ENCODE measurements at places on chromosomes 13 and 19. TPM values are rescaled to one million over a fixed set of nuclear protein-coding genes. Genes with fewer than 3 reads are reported as not detected.

Gene RNF225
- polyA plus RNA-seq: not detected

Gene ZNF222
- 2.4 TPM for polyA plus RNA-seq

Gene ICAM5
- 0.04 TPM for polyA plus RNA-seq

Gene CD79A
- 1.3 TPM for polyA plus RNA-seq

Gene TSHZ3
- polyA plus RNA-seq: 0.65 TPM

Gene LIN7B
- polyA plus RNA-seq: 24.3 TPM

Gene CEACAM16
- polyA plus RNA-seq: 0.08 TPM

Gene MTUS2
- 0.14 TPM for polyA plus RNA-seq

Gene IRS2
- 13.0 TPM for polyA plus RNA-seq

Gene SRRM5
- polyA plus RNA-seq: 0.10 TPM

Gene LGALS7
- not detected for polyA plus RNA-seq

Gene PDX1
- polyA plus RNA-seq: not detected

Gene TNFSF9
- polyA plus RNA-seq: 0.46 TPM

Gene ZNF555
- polyA plus RNA-seq: 2.4 TPM

Gene POSTN
- polyA plus RNA-seq: 3.1 TPM

Gene PCDH20
- polyA plus RNA-seq: 0.05 TPM

Gene TMPRSS9
- polyA plus RNA-seq: not detected

Gene CLEC17A
- 0.04 TPM for polyA plus RNA-seq

Gene CGB3
- not detected for polyA plus RNA-seq

Gene CELF5
- polyA plus RNA-seq: not detected

Gene ZNF773
- 2.3 TPM for polyA plus RNA-seq

Gene CFAP97D2
- polyA plus RNA-seq: 0.09 TPM

Gene CC2D1A
- polyA plus RNA-seq: 23.1 TPM

Gene SERTM1
- not detected for polyA plus RNA-seq

Gene ZNF599
- polyA plus RNA-seq: 1.6 TPM

Gene TTYH1
- polyA plus RNA-seq: 0.63 TPM

Gene ZNF570
- 1.2 TPM for polyA plus RNA-seq

Gene OR10H4
- polyA plus RNA-seq: not detected

Gene GJB2
- 0.47 TPM for polyA plus RNA-seq

Gene LENG9
- polyA plus RNA-seq: 3.9 TPM

Gene LILRA1
- not detected for polyA plus RNA-seq

Gene CLEC4M
- not detected for polyA plus RNA-seq

Gene F2RL3
- polyA plus RNA-seq: 1.4 TPM

Gene AP2A1
- 69.6 TPM for polyA plus RNA-seq

Gene DAPK3
- polyA plus RNA-seq: 148 TPM

Gene COX7A1
- 717 TPM for polyA plus RNA-seq

Gene HIF3A
- polyA plus RNA-seq: 12.1 TPM

Gene ICAM4
- polyA plus RNA-seq: 0.04 TPM

Gene PLA2G4C
- 23.9 TPM for polyA plus RNA-seq

Gene ZNF677
- polyA plus RNA-seq: 9.5 TPM

Gene IL11
- polyA plus RNA-seq: not detected

Gene UGGT2
- 2.7 TPM for polyA plus RNA-seq

Gene TMEM59L
- polyA plus RNA-seq: 4.8 TPM

Gene ADGRE2
- polyA plus RNA-seq: 0.13 TPM

Gene APOC4
- not detected for polyA plus RNA-seq

Gene MYH14
- polyA plus RNA-seq: 93.1 TPM

Gene TUBA3C
- polyA plus RNA-seq: not detected

Gene DACH1
- polyA plus RNA-seq: 0.57 TPM

Gene STXBP2
- polyA plus RNA-seq: 1.7 TPM

Gene FCAR
- not detected for polyA plus RNA-seq

Gene C5AR1
- 0.64 TPM for polyA plus RNA-seq

Gene RGCC
- 16.5 TPM for polyA plus RNA-seq

Gene KLK10
- polyA plus RNA-seq: 0.04 TPM

Measured in psoas muscle (tissue), 8 donors.